ENCODE measurements at places on chromosomes 5 and 9.

DNA sequence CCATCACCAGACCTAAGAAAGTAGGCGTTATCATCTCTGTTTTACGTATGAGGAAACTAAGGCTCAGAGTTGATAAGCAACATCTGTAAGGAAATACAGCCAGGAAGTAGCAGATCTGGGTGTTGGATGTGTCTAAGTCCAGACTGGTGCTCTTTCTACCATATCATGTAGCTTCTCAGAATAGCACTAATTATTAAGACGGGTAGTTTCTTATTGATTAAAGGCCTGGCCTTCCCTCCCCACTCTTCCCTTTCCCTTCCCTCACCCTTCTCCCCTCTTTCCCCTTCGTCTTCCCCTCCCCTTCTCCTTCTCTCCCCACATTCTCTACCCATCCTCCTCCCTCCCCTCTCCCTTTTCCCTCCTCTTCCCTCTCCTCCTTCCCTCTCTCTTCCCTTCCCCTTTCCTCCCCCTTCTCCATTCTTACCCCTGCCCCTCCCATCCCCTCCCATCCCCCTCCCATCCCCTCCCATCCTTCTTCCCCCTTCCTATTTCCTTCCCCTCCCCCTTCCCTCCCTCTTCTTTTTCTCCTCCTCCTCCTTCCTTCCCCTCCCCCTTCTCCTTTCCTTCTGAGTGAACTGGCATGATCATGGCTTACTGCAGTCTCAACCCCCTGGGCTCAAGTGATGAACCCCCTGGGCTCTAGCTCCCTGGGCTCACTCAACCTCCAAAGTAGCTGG is 79.4 kb downstream of the SNX24 start:
- no peak for DNase-seq

DNA sequence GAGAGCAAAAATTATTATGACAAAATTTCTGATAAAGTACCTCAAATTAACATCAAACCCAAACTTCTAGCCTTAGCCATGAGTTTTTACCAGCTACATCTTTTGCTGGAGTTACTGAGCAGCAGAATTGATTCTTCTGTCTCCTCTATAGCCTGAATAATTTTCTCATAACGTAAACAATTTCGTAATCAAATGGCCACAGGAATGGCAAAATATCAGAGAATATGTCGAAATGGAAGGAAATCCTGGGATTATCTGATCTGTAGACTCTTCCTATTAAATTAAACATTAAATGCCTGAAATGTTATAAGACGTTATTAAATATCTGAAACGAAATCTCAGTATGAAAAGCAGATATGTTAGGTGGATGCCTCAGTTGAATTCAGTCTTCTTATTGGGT is 41.1 kb downstream of the LURAP1L start:
- DNase-seq, result no peak

GRCh38 chr9:8252445-8252844 is 452.9 kb upstream of the DMAC1 start:
- no peak for DNase-seq

GRCh38 chr5:93995126-93995621 is 253.8 kb upstream of the POU5F2 start:
- no peak for DNase-seq

DNA sequence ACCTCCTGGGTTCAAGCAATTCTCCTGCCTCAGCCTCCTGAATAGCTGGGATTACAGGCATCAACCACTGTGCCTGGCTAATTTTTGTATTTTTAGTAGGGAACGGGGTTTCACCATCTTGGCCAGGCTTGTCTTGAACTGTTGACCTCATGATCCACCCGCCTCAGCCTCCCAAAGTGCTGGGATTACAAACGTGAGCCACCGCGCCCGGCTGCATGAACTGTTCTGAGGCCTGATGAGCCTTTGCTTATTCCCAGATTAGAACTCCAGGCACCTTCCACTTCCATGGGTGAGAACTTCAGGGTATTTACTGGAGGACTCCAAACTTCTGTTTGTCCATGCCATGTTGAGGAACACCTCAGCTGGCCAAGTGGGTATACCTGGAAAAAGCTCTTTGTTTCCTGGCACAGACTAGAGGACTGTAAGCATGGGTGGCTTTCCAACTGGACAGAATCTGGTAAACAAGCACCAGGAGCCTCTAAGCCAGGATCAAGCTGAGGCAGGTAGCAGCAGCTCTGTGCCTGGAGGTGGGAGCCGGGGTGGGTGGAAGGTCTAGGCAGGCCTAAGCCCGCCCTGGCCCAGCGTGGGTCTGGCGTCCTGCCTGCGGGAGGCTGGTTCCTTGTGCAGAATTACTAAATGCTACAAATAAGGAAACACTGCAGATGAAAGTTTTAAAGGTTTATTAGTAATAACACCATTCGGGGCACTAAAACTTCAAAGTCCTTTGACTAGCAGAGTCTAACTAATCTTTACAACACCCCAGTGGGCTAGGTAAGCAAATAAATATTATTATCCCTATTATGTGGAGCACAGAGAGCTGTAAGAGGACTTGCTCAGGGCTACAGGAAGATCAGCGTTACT is 78.4 kb downstream of the SEMA5A start:
- no peak for DNase-seq

- DNase-seq, result no peak
Measured at GRCh38 chr9:124754289-124754688, 16.8 kb downstream of the NR6A1 start.

- DNase-seq, result no peak
Measured at GRCh38 chr5:139140591-139141071, 57.5 kb downstream of the SIL1 start.
